ENCODE measurements at places on chromosomes 4 and X. TPM values are rescaled to one million over a fixed set of nuclear protein-coding genes. Genes with fewer than 3 reads are reported as not detected.
A peak's percentile ranks its signal among the peaks of the same experiment; 100 is the strongest.

SASH3 gene
- 11.4 TPM for polyA plus RNA-seq

SH3BGRL gene
- polyA plus RNA-seq: 141 TPM

NDNF gene
- polyA plus RNA-seq: 13.6 TPM

C1QTNF7 gene
- polyA plus RNA-seq: 3.1 TPM

JCHAIN gene
- 1.5 TPM for polyA plus RNA-seq

DCX gene
- 5.4 TPM for polyA plus RNA-seq

PAGE5 gene
- not detected for polyA plus RNA-seq

SUPT20HL2 gene
- 0.04 TPM for polyA plus RNA-seq

SH3D19 gene
- 68.5 TPM for polyA plus RNA-seq

SPARCL1 gene
- polyA plus RNA-seq: 154 TPM

EPHA5 gene
- 0.72 TPM for polyA plus RNA-seq

RS1 gene
- polyA plus RNA-seq: 0.03 TPM

MAGEA2B gene
- polyA plus RNA-seq: not detected

GRCh38 chr4:170990989-170991589, 822.1 kb upstream of the GALNTL6 start:
- DNase-seq: peak; percentile 25

DNA sequence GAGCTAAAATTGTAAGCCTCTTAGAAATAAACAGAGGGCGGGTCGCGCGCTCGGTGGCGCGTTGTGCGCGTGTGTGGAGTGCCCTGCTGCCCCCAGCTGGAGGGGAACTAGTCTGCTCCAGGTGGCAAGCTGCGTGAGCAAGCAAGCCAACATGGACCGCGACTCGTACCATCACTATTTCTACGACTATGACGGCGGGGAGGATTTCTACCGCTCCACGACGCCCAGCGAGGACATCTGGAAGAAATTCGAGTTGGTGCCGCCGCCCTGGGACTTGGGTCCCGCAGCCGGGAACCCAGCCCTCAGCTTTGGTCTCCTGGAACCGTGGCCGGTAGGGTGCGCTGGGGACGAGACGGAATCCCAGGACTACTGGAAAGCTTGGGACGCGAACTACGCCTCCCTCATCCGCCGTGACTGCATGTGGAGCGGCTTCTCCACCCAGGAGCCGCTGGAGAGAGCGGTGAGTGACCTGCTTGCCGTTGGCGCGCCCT, 66.1 kb downstream of the DNAAF6 start:
- peak; percentile 20 for DNase-seq

DNA sequence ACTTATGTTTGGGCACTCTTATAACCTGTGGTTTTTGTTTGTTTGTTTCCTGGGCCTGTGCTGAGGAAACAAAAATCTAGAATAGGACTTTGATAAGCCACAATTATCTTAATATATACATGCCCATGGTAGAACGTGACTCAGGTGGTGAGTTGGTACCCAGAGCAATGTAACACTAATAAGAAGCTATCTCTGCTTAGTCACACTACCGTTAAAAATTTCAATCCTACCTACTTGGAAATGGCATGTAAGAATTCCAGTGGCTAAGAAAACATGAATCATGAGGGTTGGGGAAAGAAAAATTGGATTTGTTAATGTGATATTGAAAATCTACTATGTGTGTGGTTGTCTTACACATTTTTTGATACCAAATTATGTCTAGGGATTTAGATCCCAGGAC, 30.5 kb upstream of the ADGRG2 start:
- no peak for DNase-seq

DNA sequence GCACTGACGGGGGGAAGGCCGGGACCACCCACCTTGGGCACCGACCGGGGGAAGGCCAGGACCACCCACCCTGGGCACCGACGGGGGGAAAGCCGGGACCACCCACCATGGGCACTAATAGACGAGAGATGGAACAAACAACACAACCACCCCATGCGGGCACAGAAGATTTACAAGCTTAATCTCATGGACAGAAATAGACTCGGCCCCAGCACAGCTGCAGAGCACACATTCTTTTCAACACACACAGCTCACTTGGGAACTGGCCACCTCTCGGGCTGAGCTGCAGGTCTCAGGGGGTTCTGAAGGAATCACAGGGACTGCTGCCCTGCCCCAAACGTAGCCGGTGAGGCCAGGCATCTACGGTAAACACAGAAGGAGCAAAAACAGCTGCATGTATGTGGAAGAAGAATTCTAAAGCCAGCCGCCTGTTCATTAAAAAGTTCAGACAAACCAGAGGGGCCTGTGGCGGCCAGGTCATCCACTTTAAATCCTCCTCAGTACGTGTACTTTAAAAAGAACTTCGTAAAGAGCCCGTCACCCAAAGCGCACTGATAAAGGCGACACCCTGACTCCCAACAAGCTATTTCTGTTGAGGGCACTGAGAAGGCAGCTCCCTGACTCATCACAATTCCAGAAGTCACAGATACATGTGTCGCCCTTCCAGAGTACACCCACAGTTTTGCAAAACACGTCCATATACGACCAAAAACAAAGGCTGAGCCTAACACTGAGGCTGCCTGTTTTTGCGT, 17.7 kb downstream of the PPP2R3B start:
- DNase-seq: no peak

GRCh38 chr4:38333219-38333618, 330.8 kb upstream of the KLF3 start:
- no peak for DNase-seq

DNA sequence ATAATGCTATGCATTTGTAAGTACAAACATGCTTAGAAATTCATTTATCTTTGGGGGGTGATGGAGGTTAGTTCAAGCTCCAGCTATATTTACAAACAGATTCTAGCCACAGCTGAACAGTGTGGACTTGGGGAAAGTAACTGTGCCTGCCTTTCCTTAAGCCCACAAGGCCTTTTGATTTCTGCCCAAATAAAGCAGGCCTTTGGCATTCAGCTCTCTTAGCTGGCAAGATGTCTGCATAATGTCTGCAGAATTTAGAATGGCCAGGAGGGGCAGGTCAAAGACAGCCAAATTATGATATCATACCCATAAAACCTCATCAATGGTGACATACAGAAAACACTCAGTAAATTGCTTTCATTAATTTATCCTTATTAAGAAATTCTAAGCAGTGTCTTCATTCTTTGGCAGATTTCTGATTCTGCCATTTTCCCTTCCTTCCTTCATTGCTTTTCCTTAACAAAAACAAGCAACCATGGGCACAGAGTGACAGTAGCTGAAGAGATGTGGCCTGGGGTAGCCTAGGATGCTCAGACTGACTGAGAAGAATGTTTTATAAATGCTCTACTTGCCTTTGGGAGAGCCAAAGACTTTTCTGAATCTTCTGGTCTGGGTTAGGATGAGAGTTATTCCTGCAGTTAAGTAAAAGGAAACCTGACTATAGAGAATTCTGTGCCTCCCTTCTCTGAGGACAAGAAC, 538.7 kb upstream of the NR3C2 start:
- DNase-seq: no peak

DNA sequence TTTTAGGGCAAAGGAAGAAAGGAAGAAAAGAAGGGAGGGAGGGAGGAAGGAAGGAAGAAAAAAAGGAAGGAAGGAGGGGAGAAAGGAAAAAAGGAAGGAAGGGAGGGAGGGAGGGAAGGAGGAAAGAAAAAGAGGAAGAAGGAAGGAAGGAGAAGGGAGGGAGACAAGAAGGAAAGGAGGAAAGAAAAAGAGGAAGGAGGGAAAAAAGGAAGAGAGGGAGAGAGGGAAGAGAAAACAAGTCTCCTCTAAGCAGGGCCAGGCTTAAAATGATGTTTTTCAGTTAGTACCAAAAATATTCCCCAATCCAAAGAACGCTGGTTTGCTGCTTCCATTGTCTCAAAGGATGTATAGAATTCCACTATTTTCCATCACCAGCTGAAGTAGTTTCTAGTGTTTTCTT, 2.0 kb downstream of the TIGD4 start:
- no peak for DNase-seq

DNA sequence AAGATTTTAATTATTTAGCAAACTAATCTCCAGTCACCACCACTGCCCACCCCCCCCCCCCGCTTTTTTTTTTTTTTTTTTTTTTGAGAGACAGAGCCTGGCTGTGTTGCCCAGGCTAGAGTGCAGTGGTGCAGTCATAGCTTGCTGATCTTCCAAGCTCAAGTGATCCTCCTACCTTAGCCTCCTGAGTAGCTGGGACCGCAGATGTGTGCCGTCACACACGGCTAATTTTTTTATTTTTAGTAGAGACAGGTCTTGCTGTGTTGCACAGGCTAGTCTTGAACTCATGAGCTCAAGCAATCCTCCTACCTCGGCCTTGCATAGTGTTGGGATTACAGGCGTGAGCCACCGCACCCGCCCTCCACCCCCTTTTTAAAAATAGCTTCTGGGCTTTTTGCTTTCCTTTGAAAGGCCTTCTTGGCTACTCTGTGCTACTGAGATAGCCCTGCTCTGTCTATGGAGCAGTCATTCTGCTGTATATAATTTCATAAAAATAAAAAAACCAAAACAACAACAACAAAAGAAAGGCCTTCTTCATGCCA, 18.7 kb downstream of the TXLNG start:
- no peak for DNase-seq

DNA sequence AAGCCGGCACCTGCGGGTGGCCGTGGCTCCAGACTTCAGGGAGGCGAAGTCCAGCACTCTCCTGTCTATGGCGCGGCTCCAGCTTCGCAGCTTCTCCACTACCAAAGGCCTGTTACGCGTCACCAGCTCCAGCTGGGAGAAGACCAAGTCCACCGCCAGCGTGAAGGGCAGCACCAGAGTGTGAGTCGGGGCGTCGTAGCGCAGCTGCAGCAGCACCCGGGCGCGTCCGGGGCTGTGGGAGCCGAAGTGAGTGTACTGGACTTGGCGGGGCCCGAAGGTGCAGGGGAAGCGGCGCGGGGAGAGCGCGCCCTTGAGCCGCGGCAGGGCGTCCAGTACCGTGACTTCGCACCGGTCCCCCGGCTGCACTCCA, 444 bp downstream of the FREM3 start:
- peak; percentile 12 for DNase-seq

- no peak for DNase-seq
These were observed 3.8 kb downstream of the ASMT start for GRCh38 chrX:1618689-1619088.

DNA sequence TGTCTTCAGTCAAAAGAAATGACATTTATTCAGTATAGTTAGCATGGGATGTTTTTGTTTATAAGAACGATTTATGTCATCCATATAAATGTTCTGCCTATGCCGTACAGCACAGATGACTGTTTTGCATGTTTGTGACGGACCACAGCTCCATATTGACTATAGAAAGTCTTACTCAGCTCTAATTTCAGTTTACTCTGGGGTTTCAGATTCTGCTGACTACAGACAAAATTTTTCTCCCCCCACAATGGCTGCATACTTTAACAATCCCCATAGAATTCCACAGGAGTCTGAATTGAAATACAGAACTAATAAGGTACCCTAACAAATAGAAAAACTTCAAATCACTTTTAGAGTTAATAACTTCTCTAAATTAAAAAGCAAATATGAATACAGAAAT, 191.0 kb downstream of the SCFD2 start:
- DNase-seq: no peak

DNA sequence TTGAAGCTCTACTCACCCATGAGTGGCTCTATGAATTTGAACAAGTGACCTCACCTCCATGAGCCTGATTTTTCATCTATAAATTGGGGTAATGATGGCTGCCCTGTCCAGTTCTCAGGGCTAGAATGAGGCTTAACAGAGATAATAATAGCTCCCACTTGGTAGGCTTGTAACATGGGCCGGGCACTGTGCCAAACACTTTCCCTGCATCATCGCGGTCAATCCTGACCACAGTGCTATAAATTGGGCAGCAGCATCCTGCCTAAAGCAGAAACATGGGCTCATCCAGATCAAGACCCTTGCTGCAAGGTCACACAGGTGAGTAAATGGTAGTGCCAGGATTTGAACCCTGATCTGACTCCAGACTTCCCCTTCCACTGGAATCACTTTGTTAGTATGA, 12.8 kb downstream of the APLN start:
- DNase-seq: no peak

GRCh38 chrX:72539822-72540221, 32.8 kb downstream of the HDAC8 start:
- no peak for DNase-seq

- DNase-seq: no peak
These were observed 835 bp upstream of the NFKB1 start for GRCh38 chr4:102500352-102500695.

- no peak for DNase-seq
These were observed 892.3 kb upstream of the NDST4 start for GRCh38 chr4:116005806-116006088.

- no peak for DNase-seq
These were observed 187.6 kb downstream of the GUCY2F start for GRCh38 chrX:109294097-109294814.

- no peak for DNase-seq
These were observed 59.2 kb upstream of the PARM1 start for GRCh38 chr4:74873545-74874301.

DNA sequence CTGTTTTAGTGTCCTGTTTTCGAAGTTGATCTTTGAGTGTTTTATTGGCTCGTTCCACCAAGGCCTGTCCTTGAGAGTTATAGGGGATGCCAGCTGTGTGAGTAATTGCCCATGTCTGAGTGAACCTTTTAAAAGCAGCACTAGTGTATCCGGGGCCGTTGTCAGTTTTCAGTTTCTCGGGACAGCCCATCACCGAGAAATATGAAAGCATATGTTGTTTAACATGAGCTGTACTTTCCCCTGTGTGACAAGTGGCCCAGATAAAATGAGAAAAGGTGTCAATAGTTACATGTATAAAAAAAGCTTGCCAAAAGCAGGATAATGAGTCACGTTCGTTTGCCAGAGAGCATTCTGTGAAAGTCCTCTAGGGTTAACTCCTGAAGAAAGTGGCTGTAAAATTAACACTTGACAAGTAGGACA, 48.6 kb upstream of the RASSF6 start:
- no peak for DNase-seq

- no peak for DNase-seq
These were observed 2.3 kb downstream of the AMMECR1 start for GRCh38 chrX:110315551-110315950.

DNA sequence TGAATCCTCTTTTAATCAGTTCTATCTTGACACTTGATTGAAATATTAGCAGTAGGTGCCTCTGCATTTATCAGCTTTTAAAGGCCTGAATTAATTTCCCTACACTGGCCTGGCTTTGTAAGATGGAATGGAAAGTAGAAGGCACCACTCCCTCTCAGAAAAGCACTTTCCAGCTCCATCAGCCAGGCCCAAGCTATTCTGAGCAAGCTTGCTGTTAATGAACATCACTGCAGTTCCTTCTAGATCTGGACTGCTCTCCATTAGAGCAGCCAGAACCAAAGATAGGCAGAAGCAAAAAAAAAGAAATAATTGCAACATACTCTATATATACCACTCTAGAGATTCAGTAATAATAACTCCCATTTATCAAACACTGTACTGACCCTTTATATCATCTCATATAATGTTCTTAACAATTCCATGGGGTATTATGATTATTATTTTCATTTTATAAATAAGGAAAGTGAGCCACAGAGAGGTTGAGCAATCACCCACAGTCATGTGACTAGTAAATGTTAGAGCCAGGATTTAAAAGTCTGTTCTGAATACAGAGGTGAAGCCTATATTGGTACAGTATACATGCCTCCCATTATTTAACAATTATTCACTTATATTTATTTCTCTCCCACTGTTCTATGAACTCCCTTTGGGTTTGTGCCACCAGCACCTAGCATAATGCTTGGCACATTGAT, 39.4 kb upstream of the GPC3 start:
- no peak for DNase-seq

Measured in large intestine (tissue), 12 donors.